ENCODE measurements at places on chromosomes 6 and 20.

- DNase-seq, result peak; percentile 84
Observed at GRCh38 chr20:10674684-10675449, 1.1 kb upstream of the JAG1 start.

GRCh38 chr6:74277777-74278186 lies 581.8 kb downstream of the CD109 start:
- DNase-seq, result no peak

DNA sequence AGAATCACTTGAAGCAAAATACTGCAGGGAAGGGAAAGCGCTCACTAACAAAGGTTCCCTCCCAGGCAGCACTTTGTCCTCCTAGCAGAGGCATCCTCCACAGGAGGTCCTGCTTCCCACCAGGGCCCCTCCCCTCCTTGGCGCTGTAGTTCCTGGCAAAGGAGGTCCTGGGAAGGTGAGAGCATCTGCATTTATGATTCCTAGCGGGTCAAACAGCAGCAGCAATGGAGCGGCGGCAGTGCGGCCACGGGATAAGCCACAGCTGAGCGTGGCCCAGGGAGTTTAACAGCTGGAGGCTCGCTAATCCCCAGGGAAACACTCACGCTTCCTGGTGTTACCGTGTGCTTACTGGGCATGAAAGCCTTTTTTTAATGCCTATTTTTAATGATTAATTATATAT lies 185.8 kb downstream of the TTLL2 start:
- DNase-seq, result no peak

DNA sequence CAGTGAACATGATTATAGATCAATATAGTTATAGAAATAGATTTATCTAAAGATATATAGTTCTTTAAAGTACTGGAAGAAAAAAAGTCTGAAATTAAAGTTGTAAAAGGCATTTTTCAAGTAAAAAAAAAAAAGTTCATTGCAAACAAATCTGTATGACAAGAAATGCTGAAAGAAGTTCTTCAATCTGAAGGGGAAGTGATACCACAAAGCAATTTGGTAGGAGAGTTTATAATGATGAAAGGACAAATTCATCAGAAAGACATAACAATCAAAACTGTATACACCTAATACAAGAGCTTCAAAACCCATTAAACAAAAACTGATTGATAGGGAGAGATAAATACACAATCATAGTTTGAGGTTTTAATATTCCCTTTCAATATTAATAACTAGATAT lies 14.1 kb downstream of the HUS1B start:
- DNase-seq, result no peak

GRCh38 chr6:15960740-15961634 lies 167.9 kb upstream of the MYLIP start:
- DNase-seq, result no peak

DNA sequence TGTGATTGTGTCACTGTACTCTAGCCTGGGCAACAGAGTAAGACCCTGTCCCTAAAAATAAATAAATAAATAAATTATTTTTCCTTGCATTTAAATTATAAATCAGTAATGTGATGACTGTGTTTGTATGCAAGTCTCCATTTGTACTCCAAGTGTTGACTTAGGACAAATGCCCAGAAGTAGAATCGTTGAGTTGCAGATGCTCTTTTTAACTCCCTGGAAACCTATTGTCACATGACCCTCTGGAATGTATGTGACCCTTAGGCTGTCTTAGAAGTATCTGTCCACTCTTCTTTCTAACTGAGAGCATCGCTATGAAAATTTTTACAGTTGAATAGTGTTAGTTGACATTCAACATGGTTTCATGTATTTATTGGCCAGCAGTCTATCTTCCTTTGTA lies 18.8 kb downstream of the OR2A4 start:
- no peak for DNase-seq

GRCh38 chr6:168343239-168344150 lies 23.9 kb upstream of the DACT2 start:
- DNase-seq, result no peak

DNA sequence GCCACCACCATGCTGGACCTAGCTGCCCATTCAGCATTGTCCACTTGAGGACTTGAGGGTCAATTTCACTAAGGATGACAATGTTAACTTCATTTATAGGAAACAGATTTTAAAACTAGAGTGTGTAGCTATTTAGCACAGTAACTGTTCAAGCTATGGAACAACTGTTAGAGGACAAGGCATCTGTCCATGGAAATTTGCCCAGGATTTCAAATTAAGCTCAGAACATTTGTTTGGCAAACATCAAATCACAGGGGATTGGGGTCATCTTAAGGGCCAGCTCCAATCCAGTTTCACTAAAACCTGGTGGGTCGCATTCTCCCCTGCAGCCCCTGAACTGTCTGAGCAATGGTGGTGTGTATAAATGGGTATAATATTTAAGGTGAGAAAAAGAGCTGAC lies 35.1 kb downstream of the PM20D2 start:
- DNase-seq, result no peak

DNA sequence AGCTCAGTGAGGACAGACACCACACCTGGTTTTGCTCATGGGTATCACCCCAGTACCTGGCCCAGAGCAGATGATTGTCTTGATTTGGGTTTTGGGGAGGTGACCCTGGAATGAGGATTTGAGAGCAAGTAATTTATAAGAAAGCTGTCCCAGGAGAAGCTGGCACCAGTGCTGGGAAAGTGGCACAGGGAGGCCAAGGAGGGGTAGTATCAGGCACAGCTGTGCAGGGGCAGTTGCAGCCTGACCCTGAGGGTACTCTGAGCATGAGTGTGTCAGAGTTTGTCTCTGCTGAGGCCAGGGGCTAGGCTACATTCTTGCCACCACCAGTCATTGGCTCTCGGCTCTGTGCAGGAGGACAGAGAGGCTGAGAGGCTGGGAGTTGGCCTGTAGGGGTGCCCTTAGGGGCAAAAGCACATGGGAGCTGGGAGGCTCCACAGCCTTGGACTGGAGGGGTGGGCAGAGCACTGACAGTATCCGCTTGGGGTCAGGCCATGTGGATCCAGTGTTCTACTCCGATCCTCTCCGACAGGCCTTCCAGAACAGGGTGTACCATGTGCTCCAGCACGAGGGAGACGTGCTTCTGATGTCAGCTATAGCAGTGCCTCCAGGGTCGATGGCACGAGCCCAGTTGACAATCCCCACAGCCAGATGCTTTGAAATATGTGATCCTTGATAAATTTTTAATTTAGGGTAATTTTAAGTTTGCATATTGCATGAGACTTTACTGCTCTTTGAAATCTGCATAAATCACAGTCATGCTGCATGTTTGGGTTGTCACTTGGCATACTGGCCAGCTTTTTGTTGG lies 121.3 kb downstream of the PHACTR3 start:
- DNase-seq, result no peak

- no peak for DNase-seq
Observed at GRCh38 chr6:72826744-72827438, 205.0 kb downstream of the KCNQ5 start.

DNA sequence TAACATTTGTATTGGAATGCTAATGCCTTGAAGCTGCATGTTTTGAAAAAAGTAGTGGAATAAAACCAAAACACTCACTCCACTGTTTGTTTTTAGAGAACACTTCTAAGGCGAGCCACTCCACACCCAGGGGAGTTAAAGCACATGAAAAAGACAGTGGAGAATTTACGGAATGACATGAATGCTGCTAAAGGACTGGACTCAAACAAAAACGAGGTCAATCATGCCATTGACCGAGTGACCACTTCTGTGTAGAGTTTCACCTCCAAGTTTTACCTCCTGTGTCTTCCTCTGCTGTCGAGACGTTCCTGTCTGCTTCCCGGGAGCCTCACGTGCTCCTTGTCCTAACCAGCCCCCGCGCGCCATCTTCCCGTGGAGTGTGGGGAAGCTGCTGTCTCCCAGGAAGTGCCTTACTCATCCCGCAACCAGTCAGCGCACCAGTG lies 127.8 kb downstream of the LRRC1 start:
- peak; percentile 20 for DNase-seq

DNA sequence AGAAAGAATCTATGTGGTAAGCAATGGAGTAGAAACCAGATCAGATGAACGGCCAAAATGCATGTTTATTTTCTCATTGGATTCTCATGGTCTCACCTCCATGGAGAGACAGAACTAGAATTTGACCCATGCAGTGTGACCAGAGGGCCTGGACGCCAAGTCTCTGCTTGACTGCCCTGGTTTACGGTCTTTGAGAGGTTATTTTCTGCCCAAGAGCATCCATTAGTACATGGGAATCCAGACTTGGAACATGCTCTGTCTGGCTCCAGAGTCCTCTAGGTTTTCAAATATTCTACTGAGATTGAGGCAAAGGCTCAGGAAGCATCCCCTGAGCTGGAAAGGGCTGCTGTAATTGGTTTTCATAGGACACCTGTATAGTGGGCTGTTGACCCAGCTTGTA lies 45.5 kb upstream of the UST start:
- DNase-seq, result no peak

GRCh38 chr20:43751167-43752050 lies 24.6 kb upstream of the GTSF1L start:
- DNase-seq, result no peak

GRCh38 chr6:115914098-115914497 lies 146.6 kb downstream of the FRK start:
- DNase-seq, result no peak

DNA sequence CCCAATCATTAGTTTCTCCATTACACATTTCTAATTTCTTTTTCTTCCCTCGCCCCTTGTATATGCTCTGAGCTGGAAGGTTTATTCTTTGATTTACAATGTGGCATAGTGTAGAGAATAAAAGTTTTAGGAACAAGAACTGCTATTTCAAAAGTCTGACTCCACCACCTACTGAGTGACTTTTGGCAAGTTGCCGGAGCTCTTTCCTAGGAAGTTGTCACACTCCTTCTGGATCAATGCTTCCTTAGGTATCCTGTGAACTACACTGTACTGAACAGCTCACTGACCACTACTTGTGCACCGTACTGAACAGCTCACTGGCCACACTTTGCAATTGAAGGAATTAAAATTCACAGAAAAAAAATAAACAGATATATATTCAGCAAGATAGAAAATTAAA lies 458.2 kb downstream of the FRK start:
- DNase-seq, result no peak

DNA sequence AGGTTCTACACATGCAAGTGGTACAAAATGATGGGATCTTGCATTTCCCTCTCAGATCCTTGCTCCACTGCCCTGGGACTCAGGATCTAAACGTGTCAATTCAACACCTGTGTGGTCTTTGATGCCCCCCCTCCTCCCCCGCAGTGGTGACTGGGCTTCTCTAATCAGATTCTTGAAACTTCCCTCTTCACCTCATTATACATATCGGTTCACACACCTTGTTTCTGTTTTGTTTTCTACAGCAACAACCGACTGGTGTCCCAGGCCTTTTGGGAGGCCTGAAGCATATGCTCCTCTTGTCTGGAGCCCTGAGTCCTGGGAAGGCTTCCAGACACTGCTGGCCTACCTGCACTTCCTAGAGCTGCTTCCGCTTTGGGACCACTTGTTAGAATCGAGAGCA lies 20.0 kb downstream of the SAMD3 start:
- DNase-seq, result no peak

DNA sequence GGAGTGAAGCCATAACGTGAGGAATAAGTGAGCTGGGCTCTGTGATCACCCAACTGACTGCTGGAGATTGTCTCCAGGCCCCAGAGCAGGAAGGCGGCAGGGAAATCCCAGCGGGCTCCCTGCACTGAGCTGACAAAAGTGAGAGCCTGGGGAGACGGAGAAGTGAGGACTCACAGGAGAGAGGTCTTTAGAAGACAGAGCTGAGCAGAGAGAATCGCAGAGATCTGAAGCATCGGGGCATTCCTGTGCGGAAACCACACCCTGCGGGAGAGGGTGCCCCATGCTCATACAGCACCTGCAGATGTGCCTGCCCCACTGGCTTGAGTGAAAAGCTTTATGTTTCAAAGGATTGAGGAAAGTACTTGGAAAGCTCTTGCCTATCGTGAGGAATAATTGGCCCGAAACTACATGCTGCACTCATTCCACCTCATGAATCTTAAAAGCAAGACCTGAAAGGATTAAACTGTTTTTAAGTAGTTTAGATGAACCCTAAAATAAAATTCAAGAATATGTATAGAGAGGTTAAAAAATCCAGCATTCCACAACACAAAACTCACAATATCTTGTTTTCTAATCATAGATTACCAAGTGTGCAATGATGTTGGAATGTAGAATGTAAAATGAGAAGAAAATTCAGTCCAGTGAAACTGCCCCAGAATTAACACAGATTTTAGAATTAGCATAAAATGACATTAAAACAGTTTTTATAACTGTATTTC lies 17.7 kb upstream of the THBS2 start:
- no peak for DNase-seq

GRCh38 chr6:50975216-50975615 lies 156.5 kb downstream of the TFAP2B start:
- no peak for DNase-seq

DNA sequence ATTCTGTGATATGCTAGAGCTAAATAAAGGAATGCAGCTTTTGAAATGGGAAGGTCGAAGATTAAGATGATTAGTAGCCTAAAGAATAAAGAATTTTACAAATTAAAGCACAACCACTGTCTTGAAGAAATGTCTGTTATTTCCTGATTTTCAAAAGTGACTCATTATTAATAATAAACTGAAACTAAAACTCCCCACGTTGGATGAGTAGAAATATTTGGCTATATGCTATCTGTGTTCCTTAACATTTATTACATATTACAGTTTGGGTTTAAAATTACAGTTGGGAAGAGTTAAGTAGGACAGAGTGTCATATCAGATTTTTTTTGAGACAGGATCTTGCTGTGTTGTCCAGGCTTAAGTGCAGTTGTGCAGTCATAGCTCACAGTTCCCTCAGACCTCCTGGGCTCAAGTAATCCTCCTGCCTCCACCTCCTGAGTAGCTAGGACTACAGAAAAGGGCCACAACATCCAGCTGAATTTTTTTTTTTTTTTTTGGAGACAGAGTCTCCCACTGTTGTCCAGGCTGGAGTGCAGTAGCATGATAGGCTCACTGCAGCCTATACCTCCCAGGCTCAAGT lies 47.1 kb downstream of the AKIRIN2 start:
- no peak for DNase-seq

DNA sequence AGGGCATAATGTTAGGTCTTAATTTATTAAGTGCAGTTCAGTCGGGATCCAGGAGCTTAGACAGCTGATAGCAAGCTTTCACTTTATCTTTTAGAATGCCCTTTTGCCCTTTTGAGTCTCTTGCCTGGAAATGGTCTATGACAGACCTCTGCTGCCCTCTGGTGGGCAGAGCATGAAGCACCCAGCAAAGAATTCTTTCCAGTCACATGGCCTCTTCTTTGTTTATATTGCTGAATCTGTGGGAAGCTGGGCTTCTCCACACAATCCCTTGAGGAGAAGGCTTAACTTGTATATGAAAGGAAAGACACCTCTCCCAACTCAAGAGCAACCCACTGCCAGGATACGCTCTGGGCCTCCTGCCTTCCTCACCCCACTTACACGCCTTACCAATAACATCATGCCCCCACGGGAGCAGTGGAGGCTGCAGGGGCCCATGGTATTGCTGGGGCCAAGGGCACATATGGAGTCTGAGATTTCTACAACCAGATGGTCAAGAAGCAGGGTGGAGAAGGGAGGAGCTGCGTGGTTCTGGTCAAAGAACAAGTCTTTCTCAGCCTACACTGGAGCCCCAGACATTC lies 20.4 kb downstream of the WFDC3 start:
- peak; percentile 92 for DNase-seq

GRCh38 chr6:80938131-80938530 lies 814.4 kb downstream of the TENT5A start:
- DNase-seq, result no peak

- peak; percentile 28 for DNase-seq
Observed at GRCh38 chr6:1864496-1864895, 254.8 kb downstream of the FOXC1 start.
